H9 (cell line): ENCODE measurements at places on chromosomes 2 and 18.

- DNase-seq = no peak
These were observed 492.7 kb upstream of the DDX18 start for GRCh38 chr2:117321816-117322215.

DNA sequence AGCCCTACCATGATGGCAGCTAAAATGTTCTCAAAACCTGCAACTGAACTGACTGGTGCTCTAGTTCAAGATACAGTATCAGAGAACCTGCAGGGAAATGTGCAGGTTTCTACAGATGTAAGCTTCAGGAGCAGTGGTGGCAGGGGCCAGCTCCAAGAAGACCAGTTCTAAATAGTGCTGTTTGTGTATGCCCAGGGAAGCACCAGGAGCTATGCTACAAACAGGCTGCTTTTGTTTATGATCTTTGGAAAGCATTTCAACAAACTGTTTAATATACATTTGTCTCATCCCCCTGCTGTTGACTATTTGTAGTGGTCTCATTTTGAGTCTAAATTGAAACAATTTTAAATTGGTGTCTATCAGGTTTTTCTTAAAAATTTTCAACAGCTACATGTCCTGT, 20.7 kb downstream of the FZD5 start:
- DNase-seq = no peak

DNA sequence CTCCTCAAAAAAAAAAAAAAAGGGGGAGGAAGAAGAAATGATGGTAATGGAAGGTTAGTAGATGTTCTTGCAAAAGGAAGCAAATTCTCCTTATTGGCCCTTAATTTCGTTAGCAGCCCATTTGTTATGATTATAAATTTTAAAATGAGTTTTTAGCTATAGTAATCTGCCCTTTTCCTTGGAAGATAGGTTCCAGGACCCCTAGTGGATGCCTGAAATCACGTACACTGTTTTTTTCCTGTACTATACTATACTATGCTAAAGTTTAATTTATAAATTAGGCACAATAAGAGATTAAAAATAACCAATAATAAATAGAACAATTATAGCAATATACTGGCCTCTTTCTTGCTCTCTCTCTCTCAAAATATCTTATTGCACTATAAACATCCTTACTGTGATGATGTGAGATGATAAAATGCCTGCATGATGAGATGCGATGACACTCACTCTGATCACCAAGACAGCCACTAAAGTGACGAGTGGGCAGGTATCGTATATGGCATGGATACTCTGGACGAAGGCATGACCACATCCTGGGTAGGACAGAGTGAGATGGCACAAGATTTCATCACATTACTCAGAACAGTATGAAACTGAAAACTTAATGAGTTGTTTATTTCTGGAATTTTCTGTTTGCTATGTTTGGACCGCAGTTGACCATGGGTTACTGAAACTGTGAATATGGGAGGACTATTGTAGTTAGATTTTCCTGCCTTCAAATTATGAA, 87.2 kb downstream of the KCTD18 start:
- no peak for DNase-seq

- DNase-seq = no peak
These were observed 89.0 kb upstream of the SERTAD2 start for GRCh38 chr2:64742678-64743077.

GRCh38 chr2:121999264-121999663, 243.8 kb downstream of the TSN start:
- DNase-seq = no peak
